ENCODE measurements at places on chromosomes 5 and 9.
A peak's percentile ranks its signal among the peaks of the same experiment; 100 is the strongest.

- peak; percentile 74 for DNase-seq
Observed at GRCh38 chr5:147461915-147462314, 48.0 kb downstream of the DPYSL3 start.

GRCh38 chr5:172708183-172708505, 62.9 kb downstream of the DUSP1 start:
- DNase-seq, result no peak

DNA sequence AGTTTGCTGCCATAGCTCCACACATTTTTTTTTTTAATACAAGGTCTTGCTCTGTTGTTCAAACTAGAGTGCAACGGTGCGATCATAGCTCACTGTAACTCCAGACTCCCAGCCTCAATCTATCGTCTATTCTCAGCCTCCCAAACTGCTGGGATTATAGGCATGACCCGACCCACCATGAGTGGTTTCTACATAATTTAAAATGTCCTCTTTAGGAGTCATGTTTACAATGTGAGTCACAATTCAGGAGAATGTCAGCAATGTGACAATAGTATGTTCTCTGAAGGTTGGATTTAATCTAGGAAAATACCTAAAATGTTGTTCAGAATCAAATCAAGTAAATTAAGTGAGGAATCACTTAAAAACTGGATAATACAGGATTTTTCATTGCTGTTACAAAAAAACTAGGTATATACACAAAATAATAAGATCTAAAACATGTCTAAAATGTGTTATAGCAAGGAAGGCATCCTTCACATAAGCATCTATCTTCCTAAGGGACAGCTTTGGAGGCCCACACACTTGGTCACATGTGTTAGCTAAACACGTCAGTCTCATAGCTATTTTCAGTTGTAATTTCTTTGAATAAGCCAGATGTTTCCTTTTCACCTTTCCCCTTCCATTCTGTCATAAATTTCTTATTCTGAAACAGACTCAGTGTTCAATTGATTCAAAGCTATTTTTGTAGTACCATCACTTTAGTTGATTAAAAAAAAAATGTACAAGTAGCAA, 30.0 kb upstream of the ELAVL2 start:
- no peak for DNase-seq

DNA sequence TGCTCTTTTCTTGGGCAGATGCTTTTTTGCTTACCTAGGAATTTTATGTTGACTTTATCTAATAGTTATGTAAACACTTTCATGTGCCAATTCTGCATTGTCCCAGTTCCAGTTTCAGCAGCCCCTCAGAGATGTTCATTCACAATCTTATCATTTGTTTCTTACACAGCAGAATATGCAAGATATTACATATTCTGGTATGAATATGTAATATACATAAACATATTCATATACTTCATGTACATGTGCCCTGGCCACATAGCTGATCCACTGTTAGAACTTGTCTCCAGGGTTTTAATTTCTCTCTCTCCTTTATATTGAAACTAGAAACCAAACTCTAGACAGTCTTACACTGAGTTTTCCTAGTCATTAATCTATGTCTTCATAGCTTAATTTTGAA, 90.2 kb upstream of the PARP8 start:
- DNase-seq, result no peak

DNA sequence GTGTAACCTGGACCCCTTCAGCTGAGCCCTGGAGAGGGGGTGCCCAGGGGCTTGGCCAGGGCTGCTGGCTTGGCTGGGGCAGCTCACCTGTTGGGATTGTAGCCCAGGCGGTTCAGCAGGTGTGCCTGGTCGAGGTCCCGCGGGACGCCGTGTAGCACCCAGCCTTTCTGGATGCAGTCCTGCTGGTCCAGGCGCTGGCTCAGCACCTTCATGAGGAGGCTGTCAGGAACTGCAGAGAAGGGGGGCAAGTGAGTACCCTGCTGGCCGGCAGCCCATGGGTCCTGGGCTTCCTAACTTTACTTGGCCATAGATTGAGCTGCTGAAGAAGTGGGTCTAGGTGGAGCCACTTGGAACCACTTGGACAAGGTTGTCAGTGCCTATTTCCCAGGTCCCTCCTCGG, 85.5 kb downstream of the AK8 start:
- no peak for DNase-seq

DNA sequence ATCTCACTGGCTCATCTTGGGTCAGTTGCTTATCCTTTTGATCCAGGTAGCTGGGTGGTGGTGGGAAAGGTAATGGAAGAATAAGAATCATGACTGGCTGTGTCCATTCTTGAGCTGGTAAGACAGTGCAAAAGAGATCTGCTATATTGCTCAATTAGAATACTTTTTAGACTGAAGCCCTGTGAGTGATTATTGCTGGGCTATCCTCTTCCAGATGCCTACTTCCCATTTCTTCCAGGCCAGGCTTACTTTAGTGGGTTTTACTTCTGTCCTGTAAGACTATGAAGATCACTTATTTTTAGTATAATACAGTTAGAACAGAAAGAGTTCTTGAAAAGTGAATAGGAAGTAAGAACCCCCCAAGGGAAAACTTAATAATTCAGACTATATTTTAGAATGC, 7.2 kb downstream of the MARCHF6 start:
- no peak for DNase-seq

GRCh38 chr9:127280880-127281660, 16.5 kb downstream of the GARNL3 start:
- no peak for DNase-seq
